ENCODE measurements at places on chromosomes 13 and 19.

- no peak for DNase-seq
These were observed 5.0 kb downstream of the LGALS14 start for GRCh38 chr19:39709026-39709872.

- DNase-seq, result no peak
These were observed 1023.5 kb downstream of the PCDH17 start for GRCh38 chr13:58655086-58655485.

- DNase-seq, result no peak
These were observed 433.3 kb upstream of the SLITRK1 start for GRCh38 chr13:84315527-84315926.

- DNase-seq, result no peak
These were observed 4.6 kb downstream of the ICAM5 start for GRCh38 chr19:10294368-10294697.

- DNase-seq, result no peak
These were observed 292.1 kb upstream of the MAB21L1 start for GRCh38 chr13:35768551-35768950.

GRCh38 chr13:95073747-95074311 is 227.4 kb downstream of the ABCC4 start:
- DNase-seq, result no peak

- DNase-seq, result no peak
These were observed 420 bp downstream of the ECH1 start for GRCh38 chr19:38831142-38831605.

- no peak for DNase-seq
These were observed 246.0 kb downstream of the TSHZ3 start for GRCh38 chr19:31103228-31103627.

DNA sequence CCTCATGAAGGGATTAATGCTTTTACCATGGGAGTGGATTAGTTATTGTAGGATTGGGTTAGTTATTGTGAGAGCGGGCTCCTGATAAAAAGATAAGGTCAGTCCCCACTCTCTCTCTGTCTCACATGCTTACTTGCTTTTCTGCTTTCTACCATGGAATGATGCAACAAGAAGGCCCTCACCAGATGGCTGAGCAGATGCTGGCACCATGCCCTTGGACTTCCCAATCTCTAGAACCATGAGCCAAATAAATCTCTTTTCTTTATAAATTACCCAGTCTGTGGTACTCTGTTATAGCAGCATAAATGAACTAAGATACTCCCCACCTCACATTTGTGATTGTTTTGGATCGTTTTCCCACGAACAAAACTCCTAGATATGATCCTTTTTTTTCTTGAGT is 353.8 kb downstream of the DNAJC15 start:
- DNase-seq, result no peak

- DNase-seq, result no peak
These were observed 33.6 kb upstream of the EPHX3 start for GRCh38 chr19:15265850-15266248.

GRCh38 chr13:103517066-103517767 is 451.0 kb upstream of the SLC10A2 start:
- no peak for DNase-seq

DNA sequence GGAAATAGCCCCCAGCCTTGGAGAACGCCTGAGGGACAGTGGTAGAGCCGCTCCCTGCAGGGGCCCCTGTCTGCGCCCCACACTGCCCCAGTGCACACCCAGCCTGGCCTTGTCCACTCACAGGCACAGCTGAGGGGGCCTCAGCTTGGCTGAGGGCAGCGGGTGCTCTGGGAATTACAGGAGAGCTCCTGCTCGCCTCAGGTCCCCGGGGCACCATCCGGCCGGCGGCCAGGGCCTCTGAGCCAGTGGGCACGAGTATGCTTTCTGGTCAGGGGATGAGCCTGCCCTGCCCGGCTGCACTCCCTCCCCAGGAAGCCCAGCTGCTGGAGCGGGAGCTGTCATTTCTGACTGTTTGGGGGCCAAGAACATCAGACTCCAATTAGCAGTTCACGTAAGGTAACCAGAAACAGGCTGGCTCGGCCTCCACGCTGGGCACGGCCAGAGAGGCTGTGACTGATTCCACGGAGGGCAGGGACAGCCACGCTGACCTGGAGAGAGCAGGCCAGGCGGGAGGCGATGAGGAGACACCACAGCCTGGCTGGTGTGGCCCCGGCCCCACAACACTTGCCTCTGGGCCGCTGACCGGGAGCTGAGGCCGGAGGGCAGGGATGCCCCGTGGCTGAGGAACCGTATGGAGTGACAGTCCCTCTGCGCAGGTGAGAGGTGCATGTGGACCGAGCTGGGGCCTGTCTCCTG is 15.4 kb downstream of the CEBPG start:
- DNase-seq, result no peak

DNA sequence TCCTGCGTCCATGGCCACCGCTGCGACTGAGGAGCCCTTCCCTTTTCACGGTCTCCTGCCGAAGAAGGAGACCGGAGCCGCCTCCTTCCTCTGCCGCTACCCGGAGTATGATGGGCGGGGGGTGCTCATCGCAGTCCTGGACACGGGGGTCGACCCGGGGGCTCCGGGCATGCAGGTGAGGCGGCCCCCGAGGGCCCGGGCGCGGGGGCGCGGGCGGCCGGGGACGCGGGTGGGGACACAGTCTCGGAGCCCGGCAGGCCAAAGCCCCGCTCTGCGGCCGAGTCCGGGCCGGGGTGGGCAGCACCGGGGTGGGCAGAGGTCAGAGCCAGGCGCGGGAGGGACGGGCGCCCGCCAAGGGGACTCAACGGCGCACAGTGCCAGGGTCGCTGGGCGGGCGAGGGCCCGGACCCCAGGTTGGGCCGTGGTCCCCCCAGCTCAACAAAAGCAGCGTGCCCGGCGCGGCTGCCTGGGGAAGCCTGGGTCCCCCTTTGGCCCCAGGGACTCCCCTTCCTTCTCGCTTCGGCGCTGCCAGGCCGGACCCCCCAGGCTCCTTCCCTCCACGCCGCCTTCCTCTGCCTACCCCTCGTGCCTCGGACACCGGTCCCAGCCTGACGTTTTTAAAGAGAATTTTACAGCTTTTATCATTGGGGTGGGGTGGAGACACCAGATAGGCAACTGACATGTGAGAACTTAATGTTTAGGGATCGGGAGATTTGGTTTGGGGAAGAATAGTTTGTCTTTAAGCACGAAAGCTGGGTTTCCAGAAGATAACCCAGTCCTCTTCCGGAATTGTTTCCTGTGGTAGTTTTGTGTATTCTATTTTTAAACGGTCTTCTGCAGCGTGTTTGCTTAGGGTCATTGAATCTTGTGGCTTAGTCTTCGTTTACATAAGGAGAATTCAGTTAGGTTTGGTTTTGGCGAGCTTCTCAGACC is 509 bp downstream of the TPP2 start:
- DNase-seq, result no peak

DNA sequence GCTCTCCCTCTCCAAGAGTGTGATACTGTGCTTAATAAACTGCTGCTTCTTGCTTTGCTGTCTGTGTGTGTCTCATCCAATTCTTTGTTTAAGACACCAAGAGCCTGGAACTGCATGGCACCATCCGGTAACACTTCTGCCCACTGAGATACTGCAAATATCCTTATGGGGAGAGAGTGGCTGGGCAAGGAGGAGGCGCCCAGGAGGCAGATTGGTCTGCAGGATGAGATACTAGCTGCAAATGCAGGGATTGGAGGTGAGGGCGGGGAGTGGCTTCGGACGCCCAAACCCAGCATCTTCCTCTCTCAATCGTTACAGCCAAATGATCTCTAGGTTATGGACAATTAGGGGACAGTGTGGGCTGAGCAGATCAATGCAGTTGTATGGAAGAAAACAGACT is 1.7 kb upstream of the SIGLEC7 start:
- DNase-seq, result no peak

- DNase-seq, result no peak
These were observed 11.6 kb downstream of the ZNF578 start for GRCh38 chr19:52464798-52465470.

GRCh38 chr19:52923778-52924593 is 758 bp upstream of the ZNF888 start:
- no peak for DNase-seq

DNA sequence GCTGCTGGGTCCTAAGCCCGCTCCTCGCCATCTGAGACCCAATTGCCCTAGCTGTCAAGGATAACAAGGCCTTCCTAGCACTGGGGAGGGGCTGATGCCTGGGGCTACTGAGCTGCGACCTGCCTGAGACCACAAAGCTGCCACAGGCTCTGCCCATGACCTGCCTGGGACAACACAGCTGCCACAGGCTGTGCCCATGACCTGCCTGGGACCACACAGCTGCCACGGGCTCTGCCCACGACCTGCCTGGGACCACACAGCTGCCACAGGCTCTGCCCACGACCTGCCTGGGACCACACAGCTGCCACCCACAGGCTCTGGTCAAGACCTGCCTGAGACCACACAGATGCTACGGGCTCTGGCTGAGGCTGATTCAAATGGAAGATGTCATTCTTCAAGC is 54.8 kb downstream of the EPS15L1 start:
- no peak for DNase-seq

- DNase-seq, result no peak
These were observed 29.2 kb upstream of the TM9SF2 start for GRCh38 chr13:99472122-99472440.

DNA sequence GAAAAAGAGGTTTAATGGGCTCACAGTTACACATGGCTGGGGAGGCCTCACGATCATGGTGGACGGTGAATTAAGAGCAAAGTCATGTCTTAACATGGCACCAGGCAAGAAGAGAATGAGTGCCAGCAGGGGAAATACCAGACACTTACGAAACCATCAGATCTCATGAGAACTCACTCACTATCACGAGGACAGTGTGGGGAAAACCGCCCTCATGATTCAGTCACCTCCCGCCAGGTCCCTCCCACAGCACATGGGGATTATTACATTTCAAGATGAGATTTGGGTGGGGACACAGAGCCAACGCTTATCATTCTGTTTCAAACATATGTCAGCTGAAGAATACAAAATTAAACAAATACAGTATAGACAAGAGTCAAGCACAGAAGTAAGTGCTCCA is 165.1 kb downstream of the PCCA start:
- no peak for DNase-seq

DNA sequence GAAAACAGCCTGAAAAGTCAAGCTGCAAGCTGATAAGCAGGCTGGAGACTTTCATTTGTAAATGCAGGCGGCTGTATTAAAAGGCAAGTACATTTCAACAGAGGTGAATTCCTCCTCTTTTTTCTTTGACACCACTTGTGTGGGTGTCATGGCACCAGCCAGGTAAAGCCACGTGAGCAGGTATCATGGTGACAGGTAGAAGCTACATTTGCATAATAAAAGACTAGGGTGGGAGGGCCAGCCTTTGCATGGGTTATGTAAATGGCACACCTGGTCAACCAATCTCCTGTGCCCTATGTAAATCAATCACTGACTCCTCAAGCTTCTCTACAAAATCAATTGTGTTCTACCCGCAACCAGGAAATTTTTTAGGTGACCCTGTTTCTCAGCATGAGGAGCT is 68.2 kb downstream of the ZNF100 start:
- DNase-seq, result no peak

DNA sequence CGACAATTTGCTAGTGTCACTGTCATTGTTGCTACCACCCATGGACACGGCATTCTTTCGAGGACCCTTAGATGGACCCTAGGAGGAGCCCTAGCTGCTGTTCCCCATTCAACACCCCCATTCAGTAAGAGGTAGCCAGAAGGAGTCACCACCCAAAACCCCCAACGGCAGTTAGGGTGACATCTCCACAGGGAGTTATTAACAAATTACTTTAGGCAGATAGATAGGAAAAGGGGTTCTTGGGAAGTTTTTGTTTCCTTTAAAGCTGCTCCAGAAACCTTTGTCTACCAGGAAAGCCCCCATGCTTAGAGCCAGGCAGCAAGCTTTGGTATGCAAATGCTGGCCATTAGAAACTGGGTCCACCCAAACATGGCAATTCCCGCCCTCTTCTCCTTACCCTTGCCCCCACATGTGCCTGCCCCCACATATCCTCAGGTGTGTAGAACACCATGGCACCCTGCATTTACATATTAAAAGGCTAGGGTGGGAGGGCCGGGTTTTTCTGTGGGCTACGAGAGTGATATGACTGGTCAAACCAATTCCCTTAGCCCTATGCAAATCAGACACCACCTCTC is 190.9 kb downstream of the SLITRK6 start:
- DNase-seq, result no peak

DNA sequence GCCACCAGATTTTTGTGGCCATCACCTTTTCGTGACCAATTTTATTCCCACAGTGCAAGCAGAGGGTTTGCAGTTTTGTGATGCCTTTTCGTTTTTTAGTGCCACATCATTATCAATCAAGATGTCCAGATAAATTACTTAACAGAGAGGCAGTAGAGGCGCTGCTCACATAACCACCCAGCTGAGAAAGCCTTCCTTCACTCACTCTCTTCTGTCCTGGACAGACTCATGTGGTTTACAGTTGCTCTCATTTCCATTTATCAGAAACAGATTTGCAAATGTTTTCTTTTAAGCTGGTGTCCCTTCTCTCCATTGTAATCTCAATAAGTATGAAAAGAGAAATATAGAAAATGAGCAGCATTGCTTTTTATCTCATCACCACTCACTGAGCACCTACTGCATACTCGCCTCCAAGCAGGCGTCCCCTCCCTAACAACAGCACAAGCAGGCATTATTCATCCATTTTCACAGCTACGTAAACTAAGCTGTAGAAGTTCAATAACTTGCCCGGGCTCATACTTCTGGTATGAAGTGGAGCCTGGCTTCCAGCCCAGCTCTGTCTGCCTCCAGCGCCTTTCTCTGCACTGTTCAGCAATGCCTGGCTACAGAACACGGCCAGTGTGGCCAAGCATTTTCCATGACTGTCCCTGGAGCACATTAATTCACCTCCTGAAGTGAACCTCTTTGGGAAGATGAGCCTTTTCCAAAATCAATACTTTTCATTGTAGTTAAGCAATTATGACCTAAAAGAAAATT is 34.6 kb upstream of the KATNAL1 start:
- DNase-seq, result no peak

DNA sequence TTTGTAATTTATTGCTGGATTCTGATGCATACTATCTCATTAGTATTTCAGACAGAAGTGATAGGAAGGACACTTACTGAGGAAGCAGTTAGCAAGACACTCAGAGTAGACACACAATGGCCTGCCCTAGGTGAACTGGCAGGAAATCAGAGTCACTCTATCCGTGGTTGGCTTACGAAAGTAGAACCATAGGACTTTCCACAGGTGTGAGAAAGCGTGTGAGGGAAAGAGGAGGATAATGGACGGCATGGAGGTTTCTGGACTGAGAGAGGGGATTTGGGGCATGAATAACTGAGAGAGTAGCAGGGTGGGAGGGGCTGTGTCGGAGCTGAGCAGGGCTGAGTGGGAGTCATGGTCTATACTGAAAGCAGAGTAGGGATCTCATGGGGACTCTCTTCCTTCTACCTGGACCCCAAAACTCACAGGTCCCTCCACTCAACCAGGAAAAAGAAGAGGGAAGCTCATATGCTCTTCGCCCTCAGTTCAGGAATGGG is 18.7 kb upstream of the EID2 start:
- DNase-seq, result no peak

GRCh38 chr19:38745316-38745715 is 1.0 kb upstream of the CAPN12 start:
- DNase-seq, result no peak

Data from effector memory CD8-positive, alpha-beta T cell (primary cell).